ENCODE measurements at places on chromosomes 5 and 9. TPM values are rescaled to one million over a fixed set of nuclear protein-coding genes. Genes with fewer than 3 reads are reported as not detected.

GRCh38 chr5:78816143-78816765 lies 167.7 kb upstream of the LHFPL2 start:
- peaks cover 4% of the 10 kb centered on the region for H3K36me3 ChIP-seq
- no peaks in the 10 kb centered on the region for H3K27me3 ChIP-seq
- H3K27ac ChIP-seq: no peak overlapping the region
- no peak for DNase-seq
- H3K4me1 ChIP-seq: peaks cover 3% of the 10 kb centered on the region

- no peak overlapping the region for H3K4me3 ChIP-seq
- H3K27me3 ChIP-seq: peaks cover 19% of the 10 kb centered on the region
- no peaks in the 10 kb centered on the region for H3K36me3 ChIP-seq
- DNase-seq: peak; percentile 80
- no peak overlapping the region for H3K27ac ChIP-seq
- peaks cover 12% of the 10 kb centered on the region for H3K4me1 ChIP-seq
Measured at GRCh38 chr9:117782931-117783788, 79.0 kb downstream of the TLR4 start.

GRCh38 chr5:107342371-107342770 lies 328.4 kb downstream of the EFNA5 start:
- no peaks in the 10 kb centered on the region for H3K4me1 ChIP-seq
- peaks cover 6% of the 10 kb centered on the region for H3K27me3 ChIP-seq
- no peak overlapping the region for H3K4me3 ChIP-seq
- no peak overlapping the region for H3K27ac ChIP-seq

GRCh38 chr5:3853362-3853761 lies 257.7 kb downstream of the IRX1 start:
- no peak overlapping the region for H3K4me3 ChIP-seq
- H3K4me1 ChIP-seq: no peaks in the 10 kb centered on the region
- H3K36me3 ChIP-seq: no peaks in the 10 kb centered on the region
- no peak for DNase-seq
- no peaks in the 10 kb centered on the region for H3K27me3 ChIP-seq
- no peak overlapping the region for H3K27ac ChIP-seq

DNA sequence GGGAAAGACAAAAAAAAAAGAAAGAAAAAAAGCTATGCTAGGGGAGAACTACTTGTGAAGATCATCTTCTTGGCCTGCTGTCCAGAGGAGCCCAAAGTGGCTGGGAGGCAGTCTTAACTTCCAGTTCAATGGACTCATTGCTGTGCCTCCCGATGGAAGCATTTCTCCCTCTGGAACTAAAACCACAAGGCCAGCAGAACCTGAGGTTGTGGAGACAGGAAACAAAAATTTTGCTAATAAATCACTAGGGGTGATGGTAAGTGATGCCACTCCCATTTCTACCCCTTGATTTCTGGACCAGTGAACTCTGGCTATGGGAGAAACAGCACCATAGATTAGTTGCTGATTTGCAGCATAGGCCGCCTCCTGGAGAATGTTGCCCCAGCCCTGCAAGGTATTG lies 123.4 kb upstream of the NFIL3 start:
- no peak for DNase-seq
- no peak overlapping the region for H3K4me3 ChIP-seq
- H3K36me3 ChIP-seq: no peaks in the 10 kb centered on the region
- peaks cover 3% of the 10 kb centered on the region for H3K4me1 ChIP-seq
- no peak overlapping the region for H3K27ac ChIP-seq

DNA sequence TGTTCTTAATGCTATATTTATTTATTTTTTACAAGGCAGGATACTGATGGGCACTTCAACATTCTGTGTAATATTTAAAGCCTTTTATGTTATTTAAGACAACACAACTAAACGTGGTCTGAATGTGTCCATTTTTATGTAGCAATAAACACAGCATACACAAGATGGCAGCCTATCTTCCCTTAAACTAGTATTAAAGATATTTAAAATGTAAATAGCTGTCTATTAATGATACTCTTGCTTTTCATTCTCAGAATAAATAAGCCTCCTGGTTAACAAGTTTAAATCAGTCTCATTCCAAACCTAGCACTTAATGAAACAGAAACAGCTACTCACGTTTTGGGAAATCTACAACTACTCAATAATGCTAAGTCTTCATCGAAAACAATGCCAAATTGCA lies 315.7 kb downstream of the MCTP1 start:
- DNase-seq: no peak
- H3K4me1 ChIP-seq: no peaks in the 10 kb centered on the region
- no peaks in the 10 kb centered on the region for H3K27me3 ChIP-seq
- no peak overlapping the region for H3K27ac ChIP-seq

- no peaks in the 10 kb centered on the region for H3K36me3 ChIP-seq
- H3K27me3 ChIP-seq: no peaks in the 10 kb centered on the region
- H3K4me3 ChIP-seq: no peak overlapping the region
Measured at GRCh38 chr9:13190040-13190439, 89.5 kb downstream of the MPDZ start.

- peaks cover 31% of the 10 kb centered on the region for H3K36me3 ChIP-seq
- H3K27ac ChIP-seq: no peak overlapping the region
- peaks cover 18% of the 10 kb centered on the region for H3K4me1 ChIP-seq
- H3K4me3 ChIP-seq: no peak overlapping the region
Measured at GRCh38 chr9:123832176-123832575, 97.8 kb downstream of the DENND1A start.

DNA sequence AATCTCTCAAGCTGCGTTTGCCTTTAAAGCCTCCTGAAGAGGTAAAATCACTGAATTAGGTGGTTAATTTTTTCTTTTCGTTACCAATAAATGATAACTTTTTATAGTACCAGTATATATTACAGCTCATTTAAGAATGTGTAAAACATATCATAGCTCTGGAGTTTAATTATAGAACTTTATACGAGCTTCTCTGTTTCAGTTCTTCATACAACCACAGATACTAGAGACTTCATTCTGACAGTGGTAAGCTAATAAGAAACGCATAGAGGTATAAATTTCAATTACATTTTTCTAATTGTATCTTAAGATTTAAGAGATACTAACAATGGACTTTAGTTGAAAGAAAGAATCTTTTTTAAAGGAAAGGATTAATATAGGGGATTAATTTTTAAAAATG lies 73.9 kb downstream of the PBX3 start:
- H3K27ac ChIP-seq: no peak overlapping the region
- H3K27me3 ChIP-seq: no peaks in the 10 kb centered on the region
- no peaks in the 10 kb centered on the region for H3K36me3 ChIP-seq
- H3K4me1 ChIP-seq: peaks cover 26% of the 10 kb centered on the region
- no peak overlapping the region for H3K4me3 ChIP-seq

- peaks cover 3% of the 10 kb centered on the region for H3K27me3 ChIP-seq
- no peaks in the 10 kb centered on the region for H3K36me3 ChIP-seq
- peaks cover 3% of the 10 kb centered on the region for H3K4me1 ChIP-seq
- no peak overlapping the region for H3K4me3 ChIP-seq
- no peak overlapping the region for H3K27ac ChIP-seq
Measured at GRCh38 chr5:139686356-139686705, 38.2 kb downstream of the CXXC5 start.

DNA sequence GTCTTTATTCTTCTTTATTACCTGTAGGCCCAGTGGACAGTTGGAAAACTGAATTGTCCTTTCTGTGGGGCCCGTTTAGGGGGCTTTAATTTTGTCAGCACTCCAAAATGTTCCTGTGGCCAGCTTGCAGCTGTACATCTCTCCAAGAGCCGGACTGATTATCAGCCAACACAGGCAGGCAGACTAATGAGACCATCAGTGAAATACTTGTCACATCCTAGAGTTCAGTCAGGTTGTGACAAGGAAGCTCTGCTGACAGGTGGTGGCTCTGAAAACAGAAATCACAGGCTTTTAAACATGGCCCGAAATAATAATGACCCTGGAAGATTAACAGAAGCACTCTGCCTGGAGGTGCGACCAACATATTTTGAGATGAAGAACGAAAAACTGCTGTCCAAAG lies 47.9 kb downstream of the RNF180 start:
- H3K27me3 ChIP-seq: no peaks in the 10 kb centered on the region
- no peak for DNase-seq
- H3K4me1 ChIP-seq: no peaks in the 10 kb centered on the region
- no peaks in the 10 kb centered on the region for H3K36me3 ChIP-seq

- no peak overlapping the region for H3K4me3 ChIP-seq
- H3K36me3 ChIP-seq: peaks cover 8% of the 10 kb centered on the region
- H3K27me3 ChIP-seq: no peaks in the 10 kb centered on the region
- DNase-seq: no peak
- H3K27ac ChIP-seq: no peak overlapping the region
Measured at GRCh38 chr5:40594811-40595210, 84.9 kb upstream of the PTGER4 start.

- no peak overlapping the region for H3K27ac ChIP-seq
- H3K36me3 ChIP-seq: no peaks in the 10 kb centered on the region
- no peaks in the 10 kb centered on the region for H3K27me3 ChIP-seq
- no peaks in the 10 kb centered on the region for H3K4me1 ChIP-seq
- no peak for DNase-seq
Measured at GRCh38 chr5:20041326-20042274, 53.6 kb upstream of the CDH18 start.

DNA sequence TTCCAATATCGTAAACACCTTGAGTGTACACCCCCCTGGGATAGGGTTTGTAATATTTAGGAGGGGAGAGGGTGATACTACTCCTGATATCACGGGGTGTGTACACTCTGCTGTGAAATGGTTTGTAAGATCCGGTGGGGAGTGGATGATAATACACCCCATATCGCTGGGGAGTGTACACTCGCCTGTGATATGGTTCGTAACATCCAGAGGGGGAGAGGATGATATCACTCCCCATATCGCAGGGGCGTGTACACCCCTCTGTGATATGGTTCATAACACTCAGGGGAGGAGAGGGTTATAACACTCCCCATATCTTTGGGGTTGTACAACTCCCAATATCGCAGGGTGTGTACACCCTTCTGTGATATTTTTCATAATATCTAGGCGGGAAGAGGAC lies 33.8 kb upstream of the SLC25A48 start:
- no peaks in the 10 kb centered on the region for H3K36me3 ChIP-seq
- H3K27me3 ChIP-seq: no peaks in the 10 kb centered on the region
- H3K4me1 ChIP-seq: no peaks in the 10 kb centered on the region
- H3K4me3 ChIP-seq: no peak overlapping the region
- no peak overlapping the region for H3K27ac ChIP-seq

- H3K27me3 ChIP-seq: no peaks in the 10 kb centered on the region
- no peak overlapping the region for H3K27ac ChIP-seq
- no peak for DNase-seq
- no peak overlapping the region for H3K4me3 ChIP-seq
Measured at GRCh38 chr5:68227532-68228160, 12.1 kb downstream of the PIK3R1 start.

GRCh38 chr9:93711002-93711401 lies 134.6 kb downstream of the PHF2 start:
- H3K4me1 ChIP-seq: peaks cover 4% of the 10 kb centered on the region
- no peak for DNase-seq
- H3K27ac ChIP-seq: no peak overlapping the region
- no peak overlapping the region for H3K4me3 ChIP-seq
- H3K27me3 ChIP-seq: peaks cover 6% of the 10 kb centered on the region

DNA sequence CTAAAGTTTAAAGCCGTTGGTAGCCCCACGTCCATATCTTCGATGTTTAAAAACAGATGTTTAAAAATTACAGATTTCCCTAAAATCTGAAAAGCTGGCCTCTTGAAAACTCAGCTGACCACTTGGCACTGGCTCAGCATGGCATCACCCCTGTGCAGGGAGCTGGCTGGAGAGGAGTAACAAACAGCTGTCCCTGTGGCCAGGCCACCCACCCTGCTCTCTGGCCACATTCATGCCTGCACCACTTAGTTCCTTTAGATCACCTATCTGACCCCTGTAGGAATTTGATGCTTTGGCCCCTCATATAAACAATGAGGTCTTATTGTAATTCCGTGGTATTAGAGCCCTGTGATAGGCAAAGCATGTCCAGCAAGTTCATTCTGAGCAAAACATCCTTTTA lies 107.5 kb downstream of the FRMD3 start:
- no peaks in the 10 kb centered on the region for H3K27me3 ChIP-seq
- no peak overlapping the region for H3K27ac ChIP-seq
- no peak overlapping the region for H3K4me3 ChIP-seq
- no peaks in the 10 kb centered on the region for H3K4me1 ChIP-seq
- no peaks in the 10 kb centered on the region for H3K36me3 ChIP-seq
- DNase-seq: no peak

DNA sequence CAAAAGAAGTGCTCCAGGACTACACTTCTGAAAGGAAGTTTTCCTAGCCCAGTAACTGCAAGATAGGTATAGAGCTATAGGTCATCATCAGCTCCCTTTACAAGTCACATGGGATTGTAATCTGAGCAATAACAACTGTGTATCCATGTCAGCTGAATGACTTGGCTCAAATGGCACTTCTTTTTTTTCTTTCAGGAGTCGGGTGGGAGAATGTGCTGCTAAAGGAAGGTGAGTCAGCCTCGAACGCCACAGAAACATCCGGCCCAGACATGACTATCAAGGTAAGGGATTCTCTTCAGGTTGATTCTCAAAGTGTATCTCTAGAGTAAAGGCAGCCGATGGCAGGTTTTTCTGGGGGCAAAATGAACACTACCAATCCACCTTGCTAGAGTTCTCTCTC lies 192.2 kb downstream of the C9orf152 start:
- H3K27me3 ChIP-seq: peaks cover 10% of the 10 kb centered on the region
- H3K4me3 ChIP-seq: no peak overlapping the region
- peaks cover 8% of the 10 kb centered on the region for H3K4me1 ChIP-seq

Gene SAPCD2
- total RNA-seq: 40.6 TPM

Gene ENHO
- total RNA-seq: not detected

Gene ANXA1
- 116 TPM for total RNA-seq

Gene FCN2
- not detected for total RNA-seq

Gene PCDHA5
- total RNA-seq: not detected

All from activated CD4-positive, alpha-beta T cell treated with anti-CD3 and anti-CD28 coated beads, Interleukin-2, amount 10 ng/mL, durations not matched to agents 7 days and 5 days (primary cell).